ENCODE measurements at places on chromosomes 12 and 14. TPM values are rescaled to one million over a fixed set of nuclear protein-coding genes. Genes with fewer than 3 reads are reported as not detected.
A peak's percentile ranks its signal among the peaks of the same experiment; 100 is the strongest.

DNA sequence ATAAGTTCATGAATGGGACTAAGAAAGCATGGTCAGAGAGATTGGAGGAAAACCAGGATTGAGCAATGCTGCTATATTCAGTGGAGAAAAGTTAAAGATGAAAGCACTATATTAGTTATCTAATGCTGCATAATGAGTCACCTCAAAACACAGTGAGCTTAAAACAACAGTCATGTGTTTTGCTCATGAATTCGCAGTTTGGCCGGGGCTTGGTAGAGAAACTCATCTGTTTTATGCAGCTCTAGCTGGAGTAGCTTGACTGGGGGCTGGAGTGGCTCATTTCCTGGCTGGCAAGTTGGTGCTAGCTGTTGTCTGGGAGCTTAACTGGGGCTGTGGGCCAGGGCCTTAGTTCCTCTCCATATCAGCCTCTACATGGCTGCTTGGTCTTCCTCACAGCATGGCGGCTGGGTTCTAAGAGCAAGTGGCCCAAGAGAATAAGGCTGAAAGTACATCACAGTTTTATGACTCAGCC lies 90.1 kb downstream of the ADCK1 start:
- DNase-seq, result peak; percentile 9

GRCh38 chr14:92481386-92481785 lies 32.2 kb upstream of the RIN3 start:
- DNase-seq, result peak; percentile 43

DNA sequence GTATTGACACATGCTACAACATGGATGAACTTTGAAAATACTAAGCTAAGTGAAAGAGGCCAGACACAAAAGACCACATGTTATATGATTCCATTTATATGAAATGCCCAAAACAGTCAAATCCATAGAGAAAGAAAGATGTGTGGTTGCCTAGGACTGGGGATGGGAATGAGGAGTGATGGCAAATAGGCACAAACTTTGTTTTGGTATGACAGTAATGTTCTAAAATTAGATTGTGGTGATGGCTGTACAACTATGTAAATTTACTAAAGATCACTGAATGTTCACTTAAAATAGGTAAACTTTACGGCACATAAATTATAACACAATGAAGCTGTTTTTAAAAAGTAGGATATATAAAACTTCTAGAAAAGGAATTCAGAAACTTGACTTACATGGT lies 41.7 kb downstream of the PPP1R13B start:
- DNase-seq, result no peak

- peak; percentile 48 for DNase-seq
These were observed 50.3 kb upstream of the SRSF5 start for GRCh38 chr14:69716478-69717187.

DNA sequence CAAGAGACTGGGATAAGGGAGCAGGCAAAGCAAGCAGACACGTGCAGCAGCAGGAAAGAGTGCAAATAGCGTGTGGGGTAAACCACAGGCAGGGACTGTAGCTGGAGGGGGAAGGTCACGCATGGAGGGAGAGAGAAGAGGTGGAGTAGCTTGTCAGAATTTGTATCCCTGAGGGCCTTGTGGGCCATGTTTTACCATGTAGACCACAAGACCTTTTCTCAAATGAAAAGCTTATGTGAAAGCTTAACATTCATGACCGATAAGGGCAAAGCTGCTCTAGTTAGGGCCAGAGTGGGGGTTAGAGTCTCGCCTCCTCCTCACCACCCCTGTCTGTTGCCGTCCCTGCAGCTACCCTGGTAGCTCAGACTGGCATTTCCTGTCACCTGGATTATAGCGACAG lies 152.9 kb upstream of the E2F7 start:
- no peak for DNase-seq

- no peak for DNase-seq
These were observed 92.5 kb downstream of the BCL11B start for GRCh38 chr14:99179506-99179905.

DNA sequence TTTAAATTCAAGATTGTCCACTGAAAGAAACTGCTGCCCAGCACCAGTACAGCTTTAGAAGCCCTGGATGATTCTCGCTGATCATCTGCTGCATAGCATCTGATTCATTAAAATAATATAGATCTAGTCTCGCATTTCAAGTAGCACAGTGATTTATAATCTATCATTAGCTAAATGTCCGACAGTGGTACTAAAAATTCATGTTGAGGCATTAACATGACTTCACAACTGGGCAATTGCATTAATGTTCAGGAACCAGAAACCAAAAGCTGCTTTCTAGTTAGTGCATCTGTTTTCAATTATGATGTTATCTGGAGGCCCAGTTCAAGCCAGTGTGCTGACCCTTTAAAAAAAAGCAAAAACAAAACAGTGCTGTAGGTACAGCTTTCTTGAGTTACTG lies 1987.2 kb upstream of the SEL1L start:
- no peak for DNase-seq

DNA sequence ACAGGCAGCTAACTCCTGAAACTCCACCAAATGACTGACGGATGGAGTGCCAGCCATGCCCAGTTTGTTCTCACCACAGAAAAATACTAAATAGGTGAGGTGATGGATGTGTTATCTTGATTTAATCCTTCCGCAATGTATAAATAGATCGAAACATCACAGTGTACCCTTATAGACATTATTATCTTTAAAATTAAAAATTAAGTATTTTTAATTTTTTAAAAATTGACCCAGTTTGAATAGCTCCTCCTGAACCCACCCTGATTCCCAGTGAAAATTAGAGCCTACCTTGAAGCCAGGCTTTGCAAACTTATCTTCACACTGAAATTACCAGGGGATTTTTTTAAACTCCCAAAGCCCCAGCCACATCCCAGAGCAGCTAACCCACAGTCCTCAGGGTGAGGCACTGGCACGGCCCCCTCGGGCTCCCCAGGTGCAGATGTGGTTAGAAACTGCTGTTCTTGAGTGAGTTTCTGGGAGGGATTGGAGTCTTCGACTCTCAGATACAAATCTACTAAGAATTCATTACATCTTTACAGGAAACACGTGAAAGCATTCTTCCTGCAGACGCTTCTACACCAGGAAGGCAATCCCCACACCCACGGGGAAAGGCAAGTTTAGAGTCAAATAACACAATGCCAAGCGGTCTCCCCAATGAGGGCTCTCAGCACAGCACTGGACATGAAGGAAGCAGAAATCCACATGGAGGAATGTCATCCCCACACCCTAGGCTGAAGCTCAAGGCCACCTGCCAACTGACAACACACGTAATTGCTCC lies 126.4 kb downstream of the RIMBP2 start:
- no peak for DNase-seq

DNA sequence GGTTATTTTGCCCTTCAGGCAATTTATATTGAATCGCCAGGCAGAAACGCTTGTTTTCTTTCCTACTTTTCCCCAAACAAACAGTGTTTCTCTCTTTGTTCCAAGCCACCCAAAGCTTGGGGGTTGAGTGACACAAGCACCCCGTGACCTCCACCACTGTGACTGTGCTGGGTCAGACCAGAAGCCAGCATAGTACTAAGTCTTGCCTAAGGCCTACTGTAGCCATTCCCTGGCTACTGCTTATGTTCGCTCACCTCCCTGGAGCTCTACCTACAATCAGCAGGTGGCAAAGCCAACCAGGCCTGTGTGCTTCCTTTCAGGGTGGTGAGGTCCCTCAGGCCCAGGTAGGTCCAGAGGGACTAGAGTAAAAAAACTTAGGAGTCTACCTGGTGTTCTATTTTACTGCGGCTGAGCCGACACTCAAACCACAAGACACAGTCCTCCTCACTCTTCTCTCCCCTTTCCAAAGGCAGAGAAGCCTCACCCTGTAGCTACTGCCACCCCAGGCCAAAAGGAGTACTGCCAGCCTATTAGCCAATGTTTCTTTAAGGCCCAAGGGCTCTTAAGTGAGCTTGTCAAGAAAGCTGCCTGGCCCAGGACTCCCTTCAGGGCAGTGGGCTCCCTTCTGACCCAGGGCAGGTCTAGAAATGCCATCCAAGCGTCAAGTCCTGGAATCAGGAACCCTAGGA lies 411.8 kb upstream of the MIS18BP1 start:
- DNase-seq, result no peak

- no peak for DNase-seq
These were observed 588 bp downstream of the PIK3C2G start for GRCh38 chr12:18261906-18262305.

- no peak for DNase-seq
These were observed 212.5 kb upstream of the RTL1 start for GRCh38 chr14:101116065-101116464.

Gene KLHL33
- total RNA-seq, result under 0.01 TPM

Gene CAND1
- total RNA-seq, result 76.4 TPM

Gene TEX52
- not detected for total RNA-seq
